ENCODE measurements at places on chromosomes 3 and 15. TPM values are rescaled to one million over a fixed set of nuclear protein-coding genes. Genes with fewer than 3 reads are reported as not detected.

DNA sequence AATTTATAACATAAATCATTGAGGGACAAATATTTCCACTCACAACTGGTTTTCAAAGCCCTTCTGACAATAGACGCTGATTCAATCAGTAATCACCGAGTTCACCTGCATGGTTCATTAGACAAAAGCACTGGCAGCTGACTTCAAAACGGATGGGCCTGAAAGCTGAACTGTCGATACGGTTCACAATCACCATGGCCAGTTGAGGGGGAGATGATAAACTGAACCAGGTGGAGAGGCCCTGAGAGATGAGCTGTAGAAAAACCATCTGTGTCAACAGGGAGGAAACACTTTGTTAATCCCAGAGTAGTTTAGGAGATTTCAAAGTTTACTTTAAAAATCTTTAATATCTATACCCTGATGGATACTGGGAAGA, 75.0 kb downstream of the PEX5L start:
- no peak for DNase-seq

FES gene
- total RNA-seq, result 2.5 TPM

EEF1AKMT4 gene
- 14.5 TPM for total RNA-seq

ZNF860 gene
- 0.16 TPM for total RNA-seq

DNA sequence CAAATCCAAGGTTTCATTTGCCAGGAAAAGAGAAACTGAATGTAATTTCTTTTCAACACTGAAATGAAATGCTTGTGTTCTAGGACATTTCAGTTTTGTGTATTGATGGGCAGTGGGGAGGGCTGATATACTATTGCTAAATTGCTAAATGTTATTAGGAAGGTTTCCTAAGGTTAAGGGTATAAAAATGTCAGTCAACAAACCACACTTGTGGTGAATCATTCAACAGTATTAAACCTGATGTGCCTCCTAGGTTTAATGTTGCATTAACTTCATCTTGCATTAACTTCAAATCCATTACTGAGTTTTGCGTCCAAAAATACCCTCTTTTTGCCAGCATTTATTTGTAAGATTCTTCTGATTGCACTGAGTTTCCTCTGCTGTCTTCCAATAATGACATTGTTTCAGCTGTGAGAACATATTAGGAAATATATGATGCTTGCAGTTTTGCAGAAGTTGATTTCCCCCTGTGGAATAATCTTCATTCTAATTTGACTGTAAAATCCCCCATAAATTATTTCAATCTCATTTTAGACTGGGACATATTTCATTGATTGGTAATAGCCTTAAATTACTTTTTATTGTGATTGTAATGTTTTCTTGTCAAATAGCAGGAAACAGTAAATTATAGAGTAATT, 758.3 kb downstream of the GBE1 start:
- DNase-seq, result no peak

- DNase-seq, result no peak
Observed at GRCh38 chr15:96767703-96768434, 437.4 kb downstream of the NR2F2 start.

DNA sequence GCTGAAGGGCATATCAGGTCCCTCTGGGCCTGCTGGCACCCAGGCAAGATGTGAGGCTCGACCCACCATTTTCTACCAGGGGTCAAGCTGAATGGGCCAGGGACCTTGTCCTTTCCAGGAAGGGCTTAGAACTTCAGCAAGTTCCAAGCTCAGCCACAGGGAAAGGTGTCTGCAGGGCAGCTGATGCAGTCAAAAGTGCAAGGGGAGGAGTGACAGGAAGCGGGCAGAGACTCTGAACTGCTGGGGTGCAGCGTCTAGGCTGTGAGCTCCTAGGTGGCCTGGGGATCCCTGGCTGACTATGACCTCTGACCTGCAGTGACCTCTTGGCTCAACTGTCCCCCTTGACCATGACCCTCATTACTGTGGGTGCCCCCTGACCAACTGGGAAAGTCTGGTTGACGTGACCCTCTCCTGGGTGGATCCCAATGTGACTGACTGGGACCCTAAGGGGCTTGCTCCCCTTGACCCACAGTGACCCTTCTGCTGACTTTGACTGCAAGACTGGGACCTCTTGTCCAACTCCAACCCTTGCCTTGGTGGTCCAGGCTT, 14.4 kb upstream of the SEC13 start:
- no peak for DNase-seq
